ENCODE measurements at places on chromosomes 6 and 20. TPM values are rescaled to one million over a fixed set of nuclear protein-coding genes. Genes with fewer than 3 reads are reported as not detected.

DNA sequence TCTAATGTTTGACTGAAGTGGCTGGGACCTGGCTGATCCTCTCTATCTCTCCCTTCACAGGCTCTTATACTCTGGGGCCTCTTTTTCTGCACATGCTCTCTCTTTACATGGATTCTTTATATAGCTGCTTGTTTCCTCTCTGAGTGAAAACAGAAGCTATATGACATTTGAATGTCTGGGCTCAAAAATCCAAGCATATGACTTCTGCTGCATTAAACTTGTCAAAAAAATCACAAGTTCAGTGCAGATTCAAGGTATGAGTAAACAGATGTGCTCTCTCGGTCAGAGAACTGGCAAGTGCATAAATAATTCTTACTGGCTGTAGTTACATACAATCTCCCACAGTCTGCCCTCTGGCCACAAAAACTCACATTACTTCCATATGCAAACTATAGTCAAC lies 96.6 kb downstream of the LCA5 start:
- peak; percentile 41 for DNase-seq

DNA sequence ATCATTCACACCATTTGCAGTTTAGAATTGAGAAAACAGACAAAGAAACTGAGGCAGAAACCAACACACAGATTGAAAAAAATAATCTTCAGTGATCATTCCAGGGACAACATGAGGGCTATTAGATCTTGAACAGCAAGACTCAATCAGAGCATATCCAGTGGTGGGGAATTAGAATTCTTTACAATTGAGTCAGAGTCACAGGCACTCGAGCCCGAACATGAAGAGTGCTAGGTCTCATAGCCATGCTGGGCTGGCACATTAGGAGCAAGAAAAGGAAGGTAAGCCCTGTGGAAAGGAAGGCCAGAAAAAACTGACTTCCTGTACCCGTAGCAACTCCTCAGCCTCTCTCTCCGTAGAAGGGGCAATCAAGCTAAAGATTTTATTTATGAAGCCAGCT lies 419.9 kb downstream of the HAO1 start:
- DNase-seq: no peak

- peak; percentile 80 for DNase-seq
Observed at GRCh38 chr6:24205020-24205492, 79.0 kb downstream of the NRSN1 start.

Gene TMC2
- not detected for total RNA-seq

DNA sequence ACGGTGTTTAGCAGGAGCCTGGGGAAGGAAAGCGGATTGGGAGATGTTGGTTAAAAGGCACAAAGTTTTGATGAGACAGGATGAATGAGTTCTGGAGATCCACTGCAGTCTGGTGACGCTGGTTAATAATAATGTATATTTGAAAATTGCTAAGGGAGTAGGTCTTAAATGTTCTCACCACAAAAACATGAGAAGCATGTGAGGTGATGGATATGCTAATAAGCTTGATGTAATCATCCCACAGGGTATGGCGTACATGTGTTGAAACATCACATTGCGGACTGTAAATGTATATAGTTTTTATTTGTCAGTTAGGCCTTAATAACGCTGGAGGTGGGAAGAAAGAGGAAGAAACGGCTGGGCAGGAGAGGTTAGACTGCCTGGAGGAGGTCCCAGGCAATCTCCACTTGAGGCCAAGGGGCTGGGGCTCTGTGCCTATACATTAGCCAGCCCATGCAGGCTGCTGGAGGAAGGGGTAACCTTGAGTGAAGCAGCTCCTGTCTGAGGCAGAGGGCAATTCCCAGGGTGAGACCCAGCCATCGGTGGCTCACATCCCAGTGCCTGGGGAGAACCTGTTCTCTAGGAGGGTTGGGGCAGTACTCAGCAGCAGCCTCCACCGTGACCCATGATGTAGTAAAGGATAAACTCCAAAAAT lies 188.2 kb upstream of the QKI start:
- no peak for DNase-seq

Gene RBM39
- total RNA-seq: 426 TPM

- no peak for DNase-seq
Observed at GRCh38 chr6:32908897-32909296, 31.9 kb downstream of the HLA-DMB start.

Gene CEP250
- 37.1 TPM for total RNA-seq

All from tongue (tissue), 3 donors.